ENCODE measurements at places on chromosomes 7 and 10.
A peak's percentile ranks its signal among the peaks of the same experiment; 100 is the strongest.

GRCh38 chr7:38186593-38187314, 8.7 kb downstream of the STARD3NL start:
- DNase-seq = no peak

DNA sequence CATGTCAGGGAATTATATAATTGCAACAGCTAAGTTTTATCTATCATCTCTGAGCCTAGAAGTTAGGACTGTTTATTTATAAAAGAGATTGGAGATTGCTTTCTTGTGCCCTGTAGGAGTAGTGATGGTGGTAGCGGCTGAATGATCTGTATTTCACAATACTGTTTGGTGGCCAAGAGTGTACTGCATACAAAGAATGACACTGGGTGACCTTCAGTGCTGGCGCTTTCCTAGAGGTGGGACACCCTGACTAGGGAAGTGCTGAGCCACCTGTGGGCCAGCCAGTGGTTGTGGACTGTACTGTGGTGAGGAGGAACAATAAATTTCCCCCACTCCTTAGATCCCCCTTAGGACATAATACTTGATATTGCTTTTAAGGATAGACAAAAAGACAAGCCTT, 53.0 kb downstream of the COPG2 start:
- no peak for DNase-seq

GRCh38 chr7:73615886-73616285, 8.4 kb downstream of the MLXIPL start:
- DNase-seq = no peak

GRCh38 chr10:106540645-106541044, 623.9 kb downstream of the SORCS1 start:
- DNase-seq = no peak

- DNase-seq = no peak
These were observed 317.6 kb upstream of the PLXDC2 start for GRCh38 chr10:19498393-19499290.

DNA sequence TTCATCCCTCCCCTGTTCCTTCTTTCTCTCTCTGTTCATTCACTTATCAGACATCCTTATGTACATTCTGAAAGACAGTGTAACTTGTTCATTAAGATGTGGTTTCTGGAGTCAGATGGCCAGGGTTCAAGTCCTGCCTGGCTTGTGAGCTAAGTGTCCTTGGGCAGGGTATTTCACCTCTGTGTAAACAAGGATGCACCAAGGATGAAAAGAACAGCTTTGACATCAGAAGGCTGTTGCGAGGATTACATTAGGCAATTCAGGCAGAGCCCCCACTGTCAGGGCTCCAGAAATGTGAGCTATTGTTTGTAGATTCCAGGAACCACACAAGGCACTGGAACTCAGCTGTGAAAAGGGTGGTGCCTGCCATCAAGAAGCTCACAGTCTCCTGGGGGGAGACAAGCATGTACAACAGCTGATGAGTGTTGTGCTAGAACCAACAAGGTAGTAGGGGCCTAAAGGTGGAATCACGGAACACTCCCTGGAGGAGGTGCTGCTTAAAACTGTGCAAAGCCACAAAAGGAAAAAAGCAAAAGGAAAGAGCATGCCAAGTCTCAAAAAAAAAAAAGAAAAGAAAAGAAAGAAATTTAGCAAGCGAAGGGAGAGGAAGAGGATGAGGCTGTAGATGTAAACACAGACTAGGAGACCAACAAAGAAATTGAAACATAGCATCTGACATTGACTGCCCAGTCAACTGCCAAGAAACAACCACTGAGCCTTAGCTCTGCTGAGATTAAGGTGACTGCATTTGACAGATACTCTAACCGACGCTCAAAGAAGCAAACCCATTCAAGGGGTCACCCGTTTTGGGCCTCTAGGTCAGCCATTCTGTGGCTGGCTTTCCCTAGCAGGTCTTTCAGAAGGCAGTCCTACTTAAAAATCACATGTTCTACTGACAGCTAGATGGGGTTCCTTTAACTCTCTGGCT, 12.5 kb downstream of the PDLIM1 start:
- no peak for DNase-seq

DNA sequence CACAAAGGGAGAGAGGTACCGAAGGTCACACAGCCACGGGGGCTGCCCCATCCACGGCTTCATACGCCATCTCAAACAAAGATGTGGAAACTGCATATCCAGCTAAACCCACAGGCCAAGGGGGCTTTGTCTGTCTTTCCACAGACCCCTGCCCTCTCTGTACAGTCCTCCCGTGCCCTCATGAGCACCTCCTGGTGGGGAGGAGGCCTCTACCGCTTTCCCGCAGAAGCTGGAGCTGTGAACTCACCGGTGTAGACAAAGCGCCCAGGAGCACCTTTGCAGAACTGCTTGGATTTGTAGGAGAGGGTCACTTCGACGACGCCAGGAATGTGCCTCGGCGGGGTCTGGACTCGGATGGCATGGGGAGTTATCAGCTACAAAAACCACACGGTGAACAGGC, 97.2 kb downstream of the EBF3 start:
- no peak for DNase-seq

GRCh38 chr10:89115876-89116627, 91.1 kb downstream of the CH25H start:
- DNase-seq = no peak

GRCh38 chr10:35752469-35753461, 110.7 kb upstream of the FZD8 start:
- DNase-seq = no peak

DNA sequence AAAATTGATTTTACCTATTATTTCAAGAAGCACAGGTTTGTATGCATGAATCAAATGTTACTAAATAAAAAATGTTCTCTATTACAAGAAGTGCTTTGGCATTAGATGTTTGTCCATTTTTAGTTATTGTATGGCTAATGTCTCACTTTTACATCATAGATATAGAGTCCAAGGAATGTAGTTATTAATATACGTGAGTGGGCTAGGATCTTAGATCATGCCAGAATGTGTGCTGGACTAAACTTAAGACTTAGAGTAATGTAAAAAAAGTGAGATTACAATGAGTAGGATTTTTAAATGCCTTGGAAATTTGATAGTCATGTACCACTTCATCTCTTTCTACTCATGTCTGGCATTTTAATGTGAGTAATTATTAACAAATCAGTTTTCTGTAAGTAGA, 196.6 kb downstream of the ARL4A start:
- DNase-seq = no peak

DNA sequence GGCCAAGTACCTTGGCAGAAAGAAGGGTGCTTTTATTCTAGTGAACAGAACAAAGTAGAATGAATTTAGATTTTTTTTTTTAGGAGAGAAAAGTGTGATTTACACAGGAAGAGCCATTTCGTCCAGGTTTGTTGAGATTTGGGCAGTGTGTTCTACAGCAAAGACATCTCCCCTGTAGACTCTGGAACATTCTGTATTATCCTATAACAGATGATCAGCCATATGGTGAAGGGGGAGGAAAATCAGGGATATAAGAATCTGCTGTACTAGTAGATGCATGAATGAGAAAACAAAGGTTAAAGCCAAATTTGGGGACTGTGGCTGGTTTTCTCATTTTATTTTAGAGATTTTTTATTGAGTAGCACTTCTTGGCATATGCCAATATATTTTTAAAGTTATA, 453.7 kb upstream of the LRRTM3 start:
- DNase-seq = no peak

DNA sequence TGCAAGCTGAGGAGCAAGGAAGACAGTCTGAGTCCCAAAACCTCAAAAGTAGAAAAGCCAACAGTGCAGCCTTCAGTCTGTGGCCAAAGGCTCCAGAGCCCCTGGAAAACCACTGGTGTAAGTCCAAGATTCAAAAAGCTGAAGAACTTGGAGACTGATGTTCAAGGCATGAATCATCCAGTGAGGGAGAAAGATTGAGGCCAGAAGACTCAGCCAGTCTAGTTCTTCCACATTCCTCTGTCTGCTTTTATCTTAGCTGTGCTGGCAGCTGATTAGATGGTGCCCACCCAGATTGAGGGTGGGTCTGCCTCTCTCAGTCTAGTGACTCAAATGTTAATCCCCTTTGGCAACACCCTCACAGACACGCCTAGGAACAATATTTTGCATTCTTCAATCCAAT, 20.1 kb upstream of the MDFIC start:
- DNase-seq = no peak

GRCh38 chr7:66043681-66044497, 31.7 kb upstream of the ASL start:
- peak; percentile 9 for DNase-seq

GRCh38 chr10:10816447-10816846, 201.2 kb upstream of the CELF2 start:
- no peak for DNase-seq

GRCh38 chr10:69285699-69286098, 7.4 kb downstream of the HK1 start:
- no peak for DNase-seq

DNA sequence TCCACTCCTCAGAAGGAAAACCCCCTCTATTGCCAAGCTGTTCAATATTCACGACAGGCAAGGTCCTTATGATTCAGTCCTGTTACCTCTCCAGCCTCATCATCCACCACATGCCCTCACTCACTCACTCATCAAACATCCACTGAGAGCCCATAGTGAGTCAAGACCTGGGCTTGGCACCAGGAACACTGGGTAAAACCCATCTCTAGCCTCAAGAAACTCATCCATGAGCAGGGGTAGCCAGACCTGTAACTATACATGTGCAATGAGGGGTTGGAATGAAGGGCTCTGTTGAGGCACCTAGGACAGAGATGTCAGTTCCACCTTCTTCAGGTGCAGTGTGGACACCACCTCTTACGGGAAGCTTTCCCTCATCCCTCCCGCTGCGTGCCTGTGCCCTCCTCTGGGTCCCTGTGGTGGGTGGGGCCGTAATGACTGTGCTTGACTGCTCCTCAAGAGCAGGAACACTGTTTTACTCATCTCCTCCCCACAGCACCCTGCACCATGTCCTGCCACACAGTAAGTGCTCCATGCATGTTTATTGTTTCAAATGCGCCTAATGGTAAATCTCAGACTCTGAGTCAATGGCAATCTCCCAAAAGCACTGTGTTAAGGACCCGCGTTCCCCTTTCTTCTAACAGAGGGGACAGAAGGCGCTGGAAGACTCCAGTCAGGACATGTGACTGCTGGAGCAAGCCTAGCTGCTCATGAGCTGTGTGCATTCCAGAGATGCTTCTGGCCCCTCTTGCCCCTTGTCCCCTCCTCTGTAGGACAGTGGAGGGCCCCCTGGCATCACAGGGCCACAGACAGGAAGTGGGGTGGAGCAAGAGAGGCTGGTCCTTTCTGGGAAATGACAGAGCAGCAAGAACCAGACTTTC, 95.4 kb downstream of the HIPK2 start:
- peak; percentile 51 for DNase-seq

DNA sequence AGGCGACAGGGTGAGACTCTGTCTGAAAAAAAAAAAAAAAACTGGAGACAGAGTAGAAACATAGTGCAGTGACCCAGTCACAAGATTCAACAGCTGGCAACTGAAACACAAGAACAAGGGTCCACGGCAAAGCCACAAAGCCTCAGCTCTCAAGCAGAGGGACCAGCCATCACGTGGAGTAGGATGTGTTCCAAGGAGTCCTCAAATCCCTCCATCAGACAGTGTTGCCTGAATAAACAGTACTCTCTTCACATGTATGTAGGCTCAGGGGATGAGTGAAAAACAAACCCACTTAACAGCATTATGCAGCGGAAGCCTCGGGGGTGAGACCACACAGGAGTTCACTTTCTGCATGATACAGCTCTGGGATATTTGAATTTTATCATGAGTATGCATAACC, 62.0 kb downstream of the SLIT1 start:
- DNase-seq = no peak

DNA sequence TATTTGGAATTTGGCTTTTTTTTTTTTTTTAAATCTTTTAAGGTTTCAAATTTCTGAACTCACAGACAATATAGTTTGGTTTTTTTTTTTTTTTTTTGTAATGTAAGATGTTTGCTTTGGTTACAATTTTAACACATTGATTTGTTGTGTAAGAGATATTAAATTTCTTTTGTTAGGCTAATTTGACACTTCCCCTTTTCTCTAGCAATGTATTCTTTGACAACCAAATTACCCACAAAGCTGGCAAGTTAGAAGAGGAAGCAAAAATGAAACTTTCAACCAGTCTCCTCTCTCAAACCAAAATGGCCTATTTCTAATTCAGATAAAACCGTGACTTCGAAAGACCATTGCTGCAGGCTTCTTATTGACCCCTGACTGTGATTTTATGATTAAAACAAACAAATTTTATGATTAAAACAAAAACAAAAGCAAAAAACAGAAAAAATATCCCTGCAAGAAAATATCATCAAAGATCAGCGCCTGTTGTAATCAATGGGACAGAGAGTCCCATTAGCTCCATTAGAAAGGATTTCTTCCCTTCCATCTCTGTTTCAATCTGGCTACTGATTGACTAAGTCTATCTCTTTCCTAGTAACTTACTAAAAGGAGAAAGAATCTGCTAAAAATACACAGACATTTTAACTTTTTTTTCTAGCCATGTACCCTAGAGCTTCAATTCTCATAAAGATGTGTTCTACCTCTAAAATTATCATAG, 489.2 kb downstream of the MDFIC start:
- DNase-seq = no peak

DNA sequence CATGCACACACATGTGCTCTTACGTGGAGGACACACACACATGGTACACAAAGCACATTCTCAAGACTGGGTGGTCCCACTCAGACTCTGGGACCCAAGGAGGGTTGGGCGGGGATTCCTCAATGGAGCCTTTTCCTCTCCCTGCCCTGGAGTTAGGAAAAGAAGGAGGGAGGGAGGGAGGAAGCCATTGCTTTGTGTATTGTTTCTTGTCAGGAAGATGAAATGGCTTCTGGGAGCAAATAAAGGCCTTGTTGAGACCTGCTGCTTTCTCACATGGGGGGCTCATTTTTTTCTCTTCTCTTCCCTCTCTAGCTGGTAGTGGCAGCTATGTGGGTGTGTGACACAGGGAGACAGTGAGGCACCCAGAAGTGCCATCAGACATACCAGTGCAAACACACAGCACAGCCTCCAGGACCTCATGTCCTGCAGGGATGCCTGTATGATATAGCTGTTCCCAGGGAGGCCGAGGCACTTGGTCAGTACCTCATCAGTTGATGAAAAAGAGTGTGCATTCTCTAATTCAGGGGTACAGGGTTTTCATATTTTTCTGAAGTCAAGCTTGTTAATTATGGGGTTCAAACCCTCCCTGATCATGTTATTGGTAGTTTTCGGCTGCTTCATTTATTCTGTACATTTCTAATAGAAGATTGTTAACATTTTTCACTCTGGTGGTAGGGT, 5.7 kb downstream of the AQP1 start:
- DNase-seq = no peak

DNA sequence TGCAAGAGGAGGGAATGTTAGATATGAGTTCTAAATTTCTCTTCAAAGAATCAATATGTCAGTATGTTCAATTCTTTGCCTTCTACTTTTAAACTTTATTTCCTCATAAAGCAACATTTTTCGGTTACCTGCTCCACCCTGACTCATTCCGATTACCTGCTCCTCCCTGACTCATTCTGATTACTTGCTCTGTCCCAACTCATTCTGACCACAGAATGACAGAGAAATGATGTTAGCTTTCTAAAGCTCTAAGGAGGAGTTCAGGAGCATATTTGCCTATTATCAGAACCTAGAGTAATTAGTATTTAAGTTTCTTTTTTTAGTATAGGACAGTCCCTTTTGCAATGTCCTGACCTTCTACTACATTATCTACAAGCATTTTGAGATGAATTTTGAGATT, 24.5 kb upstream of the PPP1R9A start:
- DNase-seq = no peak

GRCh38 chr7:5590596-5591277, 167.1 kb upstream of the TNRC18 start:
- DNase-seq = no peak

- DNase-seq = no peak
These were observed 161.1 kb upstream of the FRMD4A start for GRCh38 chr10:14491811-14492210.

GRCh38 chr10:108688314-108688713, 1235.0 kb downstream of the XPNPEP1 start:
- DNase-seq = no peak

GRCh38 chr7:47093320-47094234, 488.3 kb downstream of the TNS3 start:
- DNase-seq = no peak
